Naive thymus-derived CD4-positive, alpha-beta T cell (primary cell): ENCODE measurements at places on chromosomes 7 and 10.

GRCh38 chr7:119335405-119335804, 937.6 kb upstream of the KCND2 start:
- no peak for DNase-seq

GRCh38 chr10:113987805-113988204, 55.9 kb upstream of the ADRB1 start:
- no peak for DNase-seq

GRCh38 chr10:114030140-114030539, 13.5 kb upstream of the ADRB1 start:
- DNase-seq: no peak

- no peak for DNase-seq
Measured at GRCh38 chr10:66365686-66366085, 560.1 kb upstream of the LRRTM3 start.

GRCh38 chr10:122344741-122345258, 29.7 kb upstream of the PLEKHA1 start:
- no peak for DNase-seq

GRCh38 chr10:56317603-56318002, 43.5 kb downstream of the ZWINT start:
- DNase-seq: no peak

GRCh38 chr10:123622381-123622780, 43.8 kb upstream of the GPR26 start:
- DNase-seq: no peak
